ENCODE measurements at places on chromosomes 2 and 18.

GRCh38 chr18:61982475-61982874 is 89.7 kb upstream of the RNF152 start:
- DNase-seq: no peak

DNA sequence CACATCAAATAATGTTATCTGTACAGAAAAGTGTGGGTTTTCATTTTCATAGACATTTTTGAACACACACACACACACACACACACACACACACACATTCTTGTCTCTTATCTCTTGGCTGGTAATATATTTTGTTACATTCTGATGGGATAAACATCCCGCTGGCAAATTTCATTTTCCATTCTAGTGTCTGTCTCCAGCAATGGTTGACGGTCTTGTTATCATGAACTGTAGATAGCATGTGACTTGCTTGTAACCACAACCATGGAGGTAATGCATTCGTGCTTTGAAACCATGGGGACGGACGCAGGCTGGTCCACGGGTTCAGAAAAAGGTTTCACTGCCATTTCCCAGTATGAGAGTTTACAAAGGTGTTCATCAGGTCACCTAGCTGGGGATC is 156.4 kb downstream of the PPP1R1C start:
- no peak for DNase-seq

GRCh38 chr2:72919414-72920317 is 2.3 kb downstream of the EMX1 start:
- DNase-seq: no peak

GRCh38 chr2:52144590-52144989 is 1112.7 kb upstream of the NRXN1 start:
- no peak for DNase-seq

DNA sequence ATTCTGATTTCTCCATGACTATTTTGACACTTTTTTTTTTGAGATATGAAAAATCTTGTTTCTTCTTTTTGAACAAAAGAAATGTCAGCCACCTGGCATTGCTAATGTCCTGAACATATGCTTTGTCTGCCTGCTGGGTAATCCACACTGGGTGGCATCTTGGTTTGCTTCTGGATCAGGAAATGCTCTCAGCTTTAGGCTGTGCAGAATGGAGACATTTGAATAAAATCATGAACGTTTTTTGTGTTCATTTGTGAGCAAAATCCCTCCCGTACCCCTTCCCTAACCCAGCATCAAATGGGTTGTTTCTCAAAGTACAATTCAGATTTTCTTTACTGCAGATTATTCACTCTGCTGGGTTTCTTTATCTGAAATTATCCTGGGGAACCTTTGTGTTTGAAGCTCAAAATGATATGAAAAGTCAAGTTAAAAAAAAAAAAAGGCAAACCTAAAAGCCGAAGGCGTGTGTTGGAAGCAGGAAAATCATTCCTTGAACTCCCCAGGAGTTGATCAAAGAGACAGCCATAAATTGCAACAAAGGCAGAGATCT is 53.4 kb upstream of the KLF7 start:
- DNase-seq: no peak

- peak; percentile 30 for DNase-seq
Measured at GRCh38 chr2:238493880-238494572, 67.3 kb downstream of the ASB1 start.

- no peak for DNase-seq
Measured at GRCh38 chr18:78241535-78242253, 737.9 kb upstream of the SALL3 start.

- DNase-seq: no peak
Measured at GRCh38 chr18:70019991-70020390, 72.3 kb upstream of the CD226 start.

DNA sequence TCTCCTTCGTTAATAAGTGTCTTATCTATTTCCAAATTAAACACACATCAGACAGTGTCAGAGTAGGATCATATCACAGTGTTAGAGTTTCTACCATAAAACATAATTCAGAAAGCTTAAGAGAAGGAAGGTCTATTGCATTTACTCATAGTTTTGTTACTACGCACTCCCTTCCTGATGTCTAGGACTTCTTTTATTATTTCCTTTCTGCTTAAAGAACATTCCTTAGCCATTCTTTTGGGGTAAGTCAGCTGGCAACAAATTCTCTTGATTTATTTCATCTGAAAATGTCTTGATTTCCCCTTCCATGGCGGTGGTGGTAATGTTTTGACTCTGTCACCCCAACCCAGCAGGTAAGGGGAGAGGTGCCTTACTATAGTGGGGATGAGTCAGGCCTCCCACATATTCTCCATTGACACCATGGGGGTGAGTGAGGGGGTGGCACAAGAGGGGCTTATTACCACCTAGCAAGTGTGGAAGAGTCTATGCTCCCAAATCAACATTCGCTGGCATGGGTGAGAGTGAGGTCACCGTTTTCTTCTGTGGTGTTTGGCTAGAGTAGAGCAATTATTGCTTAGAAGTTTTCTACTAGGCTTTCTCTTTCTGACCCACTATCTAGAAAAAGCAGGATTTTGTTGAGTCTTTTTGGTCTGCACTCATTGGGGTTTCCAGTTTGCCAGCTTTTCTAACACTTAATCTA is 29.9 kb downstream of the ABCB11 start:
- DNase-seq: no peak

DNA sequence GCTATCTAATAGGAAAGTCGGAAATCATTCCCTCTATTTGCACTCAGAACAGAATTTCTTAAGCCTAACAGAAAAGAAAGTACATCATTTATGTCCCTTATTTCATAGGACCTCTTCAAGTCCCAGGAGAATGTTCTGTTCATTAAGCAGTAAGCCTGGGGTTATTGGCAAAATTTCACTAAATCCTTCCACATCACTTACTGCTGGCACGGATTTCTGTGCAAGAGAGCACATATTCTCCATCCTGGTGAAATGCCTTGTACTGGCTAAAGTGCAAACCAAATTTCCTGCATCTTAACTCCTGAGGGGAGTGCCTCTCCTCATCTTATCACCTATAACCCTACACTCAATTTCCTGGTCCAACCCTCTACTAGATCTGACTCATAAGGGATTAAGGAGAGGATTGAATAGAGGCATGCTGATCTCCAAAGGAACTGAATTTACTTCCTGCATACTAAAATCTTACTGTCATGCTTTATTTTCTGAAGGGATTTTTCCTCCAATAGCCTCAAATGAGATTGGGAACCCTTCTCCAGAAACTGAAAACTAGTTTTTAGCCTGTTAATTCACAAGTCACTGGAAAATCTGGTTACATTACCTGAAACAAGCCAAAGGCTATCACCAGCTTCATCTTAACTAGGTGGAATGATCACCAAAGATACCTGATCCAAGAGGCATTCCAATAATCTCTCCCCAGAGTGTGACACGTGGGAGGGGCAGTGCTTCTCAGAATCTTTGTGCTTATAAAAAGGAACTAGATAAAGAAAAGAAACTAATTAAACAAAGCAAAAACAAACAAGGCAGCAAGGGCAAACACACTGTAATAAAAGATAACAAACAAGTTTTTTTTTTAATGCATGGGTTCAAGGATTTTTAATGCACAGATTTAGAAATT is 311.1 kb downstream of the NR4A2 start:
- DNase-seq: no peak

DNA sequence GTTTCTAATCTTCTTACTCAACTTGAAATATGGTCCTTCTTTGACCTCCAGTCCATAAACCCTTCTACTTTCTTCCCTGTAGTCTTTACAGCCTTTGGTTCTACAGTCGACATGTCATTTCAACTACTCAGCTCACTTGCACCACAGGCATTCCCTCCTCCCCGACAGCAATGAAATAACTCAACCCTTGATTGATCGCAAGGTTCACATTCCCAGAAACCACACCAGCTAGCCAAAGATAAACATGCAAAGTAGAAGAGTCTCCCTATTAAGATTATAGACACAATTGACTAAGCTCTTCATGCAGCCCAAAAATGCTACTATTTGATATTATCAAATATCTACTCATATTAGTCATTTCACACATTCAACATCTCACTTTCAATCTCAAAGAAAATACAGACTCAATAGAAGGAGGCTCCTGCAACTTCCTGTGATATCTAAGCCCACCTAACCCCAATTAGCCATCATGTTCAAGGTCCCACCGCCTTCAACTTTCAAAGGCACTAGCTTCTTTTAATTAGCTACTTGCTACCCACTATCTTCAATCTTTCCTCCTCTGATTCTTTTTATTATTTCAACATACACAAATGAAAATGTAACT is 50.8 kb downstream of the RTTN start:
- no peak for DNase-seq

DNA sequence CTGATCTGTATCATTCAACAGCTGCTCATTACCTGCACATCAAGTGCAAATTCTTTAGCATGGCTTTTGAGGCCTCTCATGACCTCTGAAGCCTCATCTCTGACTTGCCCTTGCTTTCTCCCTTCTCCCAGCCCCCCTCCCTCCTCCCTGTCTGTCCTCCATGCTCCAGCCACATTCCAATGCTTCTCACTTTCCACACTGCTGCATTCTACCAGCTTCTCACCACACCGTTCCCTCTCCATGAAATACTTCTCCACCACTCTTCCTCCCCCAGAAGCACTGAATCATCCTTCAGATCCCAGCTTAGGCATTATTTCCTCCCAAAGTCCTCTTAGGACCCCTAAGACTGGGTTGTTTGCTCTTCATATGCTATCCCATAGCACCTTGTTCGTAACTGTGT is 26.9 kb downstream of the GCG start:
- DNase-seq: no peak

DNA sequence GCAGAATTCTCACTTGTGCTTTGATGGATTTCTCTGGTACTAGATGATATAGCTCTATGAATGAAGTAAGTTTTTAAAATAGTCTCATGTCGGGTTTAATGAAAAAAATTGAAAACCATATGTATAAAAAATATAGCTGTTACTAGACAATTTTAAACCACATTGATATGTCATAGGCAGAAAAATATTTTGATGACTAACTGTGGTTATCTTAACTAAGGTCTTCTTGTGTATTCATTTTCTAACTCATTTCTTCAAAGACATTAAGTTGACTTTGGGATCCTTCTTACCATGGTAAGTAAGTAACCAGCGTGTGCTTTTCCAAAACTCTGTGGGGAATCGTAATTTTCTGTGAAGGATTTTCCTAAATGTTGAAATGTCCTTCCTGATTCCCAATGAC is 160.9 kb upstream of the COL3A1 start:
- DNase-seq: no peak

GRCh38 chr2:11738589-11739436 is 7.6 kb upstream of the LPIN1 start:
- no peak for DNase-seq

DNA sequence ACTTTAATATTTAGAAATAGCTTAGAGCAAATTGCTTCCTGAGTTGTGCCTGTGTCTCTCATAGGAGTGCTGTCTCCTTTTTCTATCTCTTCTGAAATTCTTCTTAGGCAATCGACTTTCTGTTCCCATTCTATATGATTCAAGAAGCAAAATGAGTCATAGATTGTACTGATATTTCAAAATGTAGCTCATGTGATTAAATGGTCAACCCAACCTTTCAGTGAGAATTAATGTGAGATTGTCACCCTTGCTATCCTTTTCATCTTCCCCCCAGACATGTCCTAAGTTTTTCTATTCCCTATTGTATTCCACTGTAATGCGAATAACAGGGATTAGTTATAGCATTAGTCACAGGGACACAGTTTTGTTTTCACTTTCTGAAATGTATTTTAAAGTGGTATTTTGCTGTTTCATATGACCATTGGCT is 413.6 kb downstream of the THSD7B start:
- no peak for DNase-seq

DNA sequence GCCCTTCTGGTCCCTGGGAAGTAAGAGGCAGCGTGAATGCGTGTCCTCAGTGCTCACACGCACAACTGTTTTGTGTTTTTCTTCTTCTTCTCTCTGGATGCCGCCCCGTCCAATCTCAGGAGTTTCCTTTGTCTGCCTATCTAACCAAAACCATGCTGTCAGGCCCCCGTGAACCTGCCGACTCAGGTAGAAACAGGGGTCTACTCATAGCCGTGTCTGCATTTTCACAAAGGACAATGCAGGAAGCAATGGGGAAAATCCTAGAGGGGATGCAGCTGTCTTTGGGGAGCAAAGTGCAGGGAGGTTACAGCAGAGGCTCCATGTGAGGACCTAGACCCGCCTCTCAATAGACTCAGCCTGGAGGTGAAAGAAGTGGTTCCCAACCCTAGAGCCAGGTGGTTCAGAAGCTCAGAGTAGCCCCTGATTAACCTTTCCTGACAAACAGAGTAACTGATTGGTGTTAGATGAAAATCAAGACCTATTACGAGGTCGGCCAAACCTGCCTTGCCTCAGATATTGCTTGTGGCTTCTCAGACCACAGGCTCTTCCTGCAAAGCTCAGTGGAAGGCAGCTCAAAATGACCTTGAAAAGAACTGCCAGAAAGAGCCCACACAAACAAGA is 49.3 kb downstream of the CD226 start:
- peak; percentile 5 for DNase-seq

DNA sequence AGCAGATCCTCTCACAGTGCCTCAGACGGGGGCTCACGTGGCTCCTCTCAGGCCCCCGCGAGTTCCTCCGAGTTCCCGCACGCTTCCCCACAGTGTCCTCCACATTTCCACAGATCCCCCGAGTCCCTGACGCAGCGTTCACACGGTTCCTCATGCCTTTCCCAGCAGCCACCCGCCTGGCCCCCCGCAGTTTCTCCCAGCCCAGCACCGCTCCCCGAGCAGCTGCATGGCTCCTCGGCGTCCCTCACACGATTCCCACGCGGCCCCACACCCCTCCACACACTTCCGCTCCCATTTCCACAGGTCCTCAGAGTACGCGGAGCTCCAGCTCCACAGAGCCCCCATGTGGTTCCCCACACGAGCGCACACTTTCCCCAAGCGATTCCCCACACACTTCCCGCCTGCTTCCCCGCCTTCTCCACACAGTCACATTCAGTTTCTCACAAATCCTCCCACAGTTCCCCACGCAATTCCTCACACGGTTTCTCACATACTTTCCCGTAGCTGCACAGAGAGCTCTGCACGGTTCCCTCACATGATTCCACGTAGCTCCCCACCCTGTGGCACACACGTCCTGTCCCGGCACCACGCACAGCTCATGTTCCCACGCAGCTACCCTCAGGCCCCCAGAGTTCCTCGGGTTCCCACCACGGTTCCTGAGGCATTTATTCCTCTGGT is 39.9 kb downstream of the KIF1A start:
- no peak for DNase-seq

- no peak for DNase-seq
Measured at GRCh38 chr2:217733461-217733860, 269.3 kb downstream of the TNS1 start.

DNA sequence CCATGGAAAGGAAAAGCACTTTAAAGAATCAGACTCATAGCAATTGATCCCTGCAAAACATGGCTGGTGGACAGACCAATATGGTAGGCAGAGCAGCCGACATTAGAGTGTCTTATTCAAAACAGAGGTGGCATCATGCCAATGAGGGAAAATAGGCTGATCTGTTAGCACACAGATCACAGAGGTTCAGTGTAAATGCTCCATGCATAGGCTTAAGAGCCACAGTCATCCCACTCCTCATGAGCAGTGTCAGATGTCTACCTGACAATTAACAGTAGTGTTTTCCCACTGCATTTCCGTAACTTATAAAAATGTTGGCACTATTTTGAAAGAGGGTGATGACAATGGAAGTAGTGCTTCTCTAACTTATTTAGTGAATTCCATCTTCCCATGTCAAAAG is 86.7 kb downstream of the SPATS2L start:
- no peak for DNase-seq

Data from GDM1 (cell line).